ENCODE measurements at places on chromosomes 12 and 14.

DNA sequence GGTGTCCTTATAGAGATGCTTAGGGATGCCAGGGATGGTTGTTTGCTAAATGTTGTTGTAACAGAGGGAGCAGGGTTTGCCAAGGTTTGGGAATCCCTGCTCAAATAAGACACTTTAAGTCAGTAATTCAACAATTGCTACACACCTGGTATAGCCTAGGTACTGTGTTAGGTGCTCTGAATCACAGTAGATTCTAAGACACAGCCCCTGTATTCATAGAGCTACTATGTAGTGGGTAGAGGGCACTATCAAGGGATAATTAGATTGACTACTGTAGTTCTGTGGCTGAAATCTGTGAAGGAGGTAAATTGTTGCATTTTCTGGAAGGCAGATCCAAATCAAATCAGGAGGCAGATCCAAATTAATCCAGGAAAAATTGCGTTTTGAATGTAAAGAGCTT lies 149.2 kb downstream of the C12orf75 start:
- DNase-seq: no peak

GRCh38 chr14:34126586-34126985 lies 175.7 kb upstream of the EGLN3 start:
- no peak for DNase-seq

DNA sequence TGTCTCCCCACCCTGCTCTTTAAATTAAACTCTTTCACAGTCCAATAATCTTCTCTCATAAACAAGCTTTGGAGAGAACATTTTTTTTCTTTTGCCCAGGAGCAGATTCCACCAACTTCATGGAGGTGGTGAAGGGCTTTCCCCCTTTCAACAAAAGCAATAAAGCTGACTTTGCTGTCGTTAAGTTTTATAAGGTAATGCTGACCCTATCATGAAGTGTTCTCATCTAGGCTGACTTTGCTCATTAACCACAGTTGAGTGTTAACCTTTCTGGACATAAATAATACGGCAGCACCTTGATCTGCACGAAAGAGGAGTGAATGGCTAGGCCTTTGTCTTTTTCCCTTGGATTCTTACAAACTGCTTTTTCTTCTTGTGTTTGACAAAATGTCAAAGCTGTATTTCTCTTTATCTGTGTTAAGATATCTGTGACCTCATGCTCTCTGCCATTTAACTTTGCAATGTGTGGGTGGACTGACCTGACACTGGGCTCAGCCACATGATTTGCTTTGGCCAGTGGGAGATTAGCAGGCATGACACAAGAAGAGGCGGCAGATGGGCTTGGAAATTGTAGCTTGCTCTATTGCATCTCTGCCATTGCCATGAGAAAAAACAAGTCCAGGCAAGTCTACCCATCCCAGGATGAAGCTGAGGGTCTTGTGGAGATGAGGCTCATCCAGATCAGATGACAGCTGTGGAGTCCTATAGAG lies 470.9 kb upstream of the CCDC196 start:
- no peak for DNase-seq

DNA sequence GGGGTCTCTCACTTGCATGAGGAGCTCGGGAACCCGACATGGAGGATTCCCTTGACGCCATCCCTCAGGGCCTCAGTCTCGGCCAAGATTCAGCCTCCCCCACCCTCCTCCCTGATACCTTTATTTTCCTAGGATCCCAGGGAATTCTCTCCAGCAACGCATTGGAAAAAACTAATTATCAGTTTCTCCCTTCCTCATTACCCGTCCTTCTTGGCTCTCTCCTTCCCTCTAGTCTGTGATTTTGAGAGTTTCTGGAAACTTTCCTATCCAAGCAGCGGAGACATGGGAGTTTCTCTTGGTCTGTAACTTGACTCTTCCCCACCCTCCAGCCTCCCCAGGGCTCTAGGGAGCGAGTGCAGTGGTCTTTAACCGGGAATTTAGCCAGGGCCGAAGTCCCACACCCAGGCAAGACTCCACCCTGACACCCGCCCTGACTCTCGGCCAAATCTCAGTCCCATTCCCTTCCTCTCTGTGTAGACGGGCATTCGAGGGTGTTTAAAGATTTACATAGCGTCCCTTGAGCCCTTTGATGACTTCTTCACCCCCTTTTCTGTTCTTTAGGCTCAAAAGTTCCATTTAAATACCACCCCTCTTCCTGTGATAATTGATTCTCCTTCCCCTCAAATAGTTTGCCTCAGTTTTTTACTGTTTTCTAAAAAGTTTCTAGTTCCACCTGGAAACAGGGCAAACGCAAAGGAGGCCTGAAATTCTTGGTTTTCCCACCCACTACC lies 6.7 kb downstream of the HOXC5 start:
- no peak for DNase-seq

DNA sequence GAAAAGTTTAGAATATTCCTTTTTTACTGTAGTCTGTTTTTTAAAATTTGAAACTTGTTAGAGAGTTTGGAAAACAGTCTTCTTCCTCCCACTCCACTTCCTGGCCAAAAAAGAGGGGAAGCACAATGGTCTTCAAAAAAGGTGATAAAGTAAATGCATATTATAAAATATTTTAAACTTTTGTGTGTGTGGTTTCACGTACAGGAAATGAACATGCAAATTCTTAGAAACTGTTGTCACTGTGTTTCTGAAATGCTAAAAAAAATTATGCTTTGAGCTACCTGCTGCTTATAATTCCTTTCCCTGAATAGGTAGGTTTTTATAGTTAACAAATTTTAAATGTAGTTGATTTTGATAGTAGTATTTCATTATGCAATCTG lies 2.9 kb downstream of the FGFR1OP2 start:
- DNase-seq: no peak

DNA sequence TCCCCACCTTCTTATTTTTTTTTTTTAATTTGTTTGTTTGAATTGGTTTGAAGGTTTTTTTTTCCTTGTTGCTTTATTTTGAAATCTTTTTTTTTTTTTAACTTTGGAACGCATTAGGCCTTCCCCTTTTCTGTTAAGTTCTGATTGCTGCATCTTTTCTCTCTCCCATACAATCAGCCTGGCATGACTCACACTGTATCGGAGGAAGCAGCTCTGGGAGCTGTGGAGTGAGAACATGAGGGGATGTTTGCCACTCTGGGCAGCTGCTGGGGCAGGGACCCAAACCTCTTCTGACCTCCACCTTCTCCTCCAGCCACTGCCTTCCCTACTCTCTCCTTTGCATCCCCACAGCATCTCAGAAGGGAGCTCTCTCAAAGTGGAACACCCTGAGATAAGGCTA lies 160.3 kb upstream of the FKBP4 start:
- no peak for DNase-seq

DNA sequence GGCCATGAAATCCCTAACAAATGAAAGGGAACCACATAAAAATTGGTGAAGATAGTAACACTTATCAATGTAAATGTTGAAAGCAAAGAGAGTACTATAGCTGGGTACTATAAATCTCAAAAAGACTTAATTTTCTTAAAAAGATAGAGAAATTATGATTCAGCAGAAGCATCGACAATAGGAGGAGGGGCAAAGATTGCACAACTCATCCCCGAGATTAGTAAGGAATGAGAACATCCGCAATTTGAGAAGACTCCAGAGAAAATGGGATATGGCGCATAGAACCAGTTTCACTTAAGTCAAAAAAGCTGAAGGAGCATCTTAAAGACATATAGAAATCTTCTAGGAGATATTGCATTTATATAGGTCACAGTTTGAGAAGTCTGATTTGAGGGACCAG lies 220.2 kb upstream of the SLC16A7 start:
- no peak for DNase-seq

GRCh38 chr12:109347589-109347988 lies at the start of gene MYO1H:
TSS of gene MYO1H (plus strand) at chr12:109347900. CDS start at chr12:109347961, 61 bp downstream.
- DNase-seq: no peak

DNA sequence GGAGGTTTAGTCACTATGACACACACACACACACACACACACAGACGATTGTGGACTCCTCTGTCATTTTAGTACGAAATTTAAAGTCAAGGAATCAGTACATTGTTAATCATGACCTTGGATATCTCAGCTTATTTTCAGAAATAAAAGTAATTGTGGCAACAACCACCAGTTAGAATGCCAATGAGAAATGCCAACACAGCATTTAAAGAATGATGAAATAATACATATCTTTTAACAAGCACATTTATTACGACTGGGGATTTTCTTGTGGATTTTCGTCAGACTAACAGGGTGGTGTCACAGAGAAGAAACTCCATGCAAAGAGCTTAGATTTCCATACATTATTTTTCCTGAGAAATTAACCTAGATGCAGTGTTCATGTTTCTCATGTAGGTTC lies 1289.4 kb downstream of the AACS start:
- no peak for DNase-seq

DNA sequence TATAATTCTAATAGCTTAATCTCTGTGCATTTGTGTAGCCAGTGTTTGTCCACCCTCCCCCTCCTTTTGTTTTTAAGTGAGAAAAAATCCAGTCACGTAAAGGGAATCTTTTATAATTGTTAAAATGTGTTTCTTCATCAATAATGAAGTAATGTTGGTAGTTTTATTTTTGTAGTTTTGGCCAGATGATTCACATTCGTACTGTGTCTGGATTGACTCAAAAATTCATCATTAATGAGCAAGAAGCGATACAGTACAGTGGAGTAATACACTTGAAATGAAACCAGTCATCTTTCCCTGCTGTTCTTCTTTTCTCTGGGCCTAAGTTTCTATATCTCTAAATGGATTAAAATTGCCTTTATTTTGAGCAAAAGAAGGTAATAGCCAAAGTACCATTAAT lies 86.5 kb downstream of the SRGAP1 start:
- no peak for DNase-seq

DNA sequence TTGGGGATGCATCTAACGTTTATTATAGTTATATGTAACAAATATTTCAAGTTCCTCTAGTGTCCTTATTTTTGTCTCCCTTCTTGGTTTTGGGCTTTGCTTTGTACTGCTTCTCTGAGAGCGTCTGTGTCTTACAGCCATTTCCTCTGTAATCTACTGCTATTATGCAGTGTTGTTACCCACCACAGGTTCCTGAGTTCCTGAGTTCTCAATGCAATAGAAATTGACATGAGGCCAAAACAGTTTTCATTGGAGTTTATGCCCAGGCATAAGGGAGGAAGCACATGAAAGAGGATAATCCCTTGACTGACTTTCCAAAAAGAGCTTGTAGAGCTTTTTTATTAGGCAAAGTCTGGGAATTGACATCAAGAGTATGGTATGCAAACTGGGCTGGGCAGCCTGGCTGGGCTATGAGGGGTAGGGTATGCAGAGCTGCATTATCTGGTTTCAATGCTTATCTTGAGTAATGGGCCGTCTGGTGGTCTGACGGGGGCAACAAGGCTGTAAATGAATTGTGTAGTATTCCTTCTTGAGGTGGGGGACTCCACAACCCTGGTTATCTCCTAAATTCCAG lies 722.5 kb upstream of the ATXN7L3B start:
- no peak for DNase-seq

DNA sequence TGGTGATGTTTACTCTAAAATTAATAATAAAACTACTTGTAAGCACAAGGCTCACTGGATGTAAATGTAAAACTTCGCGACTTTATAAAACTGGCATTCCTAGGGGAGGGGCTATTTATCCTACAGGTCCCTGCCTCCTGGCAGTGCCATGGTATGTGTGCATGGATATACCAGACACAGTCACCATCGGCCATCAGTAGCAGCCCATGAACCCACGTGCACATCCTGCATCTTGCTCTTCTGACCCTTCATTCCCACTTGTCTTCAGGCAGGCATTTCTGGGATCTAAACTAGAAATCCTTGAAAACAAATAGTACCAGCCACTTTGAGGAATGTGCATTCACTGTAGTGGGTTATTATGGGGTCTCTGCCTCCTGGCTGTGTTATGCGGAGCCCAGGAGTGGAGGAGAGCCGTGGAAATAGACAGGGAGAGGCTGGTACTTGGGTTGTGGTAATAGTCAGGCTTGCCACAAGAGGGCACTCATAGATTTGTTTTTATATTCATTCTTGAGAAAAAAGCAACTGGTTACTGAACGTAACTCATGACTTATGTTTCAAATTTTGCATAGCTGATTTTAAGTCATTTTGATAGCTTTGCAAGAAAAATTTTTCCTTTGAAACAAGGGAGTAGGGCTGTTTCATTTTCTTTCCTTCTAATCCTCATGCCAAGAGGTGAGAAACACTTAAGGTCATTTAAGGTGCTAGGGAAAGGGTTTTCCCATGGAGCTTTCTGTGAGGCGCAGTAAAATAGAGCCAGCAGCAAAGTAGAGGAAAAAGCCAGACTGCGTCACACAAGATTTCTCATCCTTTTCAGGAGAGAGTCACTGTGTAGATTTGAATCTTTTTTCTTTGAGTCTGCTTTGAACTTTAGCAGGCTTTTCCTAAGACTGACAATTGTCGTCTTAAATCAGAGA lies 17.4 kb upstream of the GALNT16 start:
- no peak for DNase-seq

DNA sequence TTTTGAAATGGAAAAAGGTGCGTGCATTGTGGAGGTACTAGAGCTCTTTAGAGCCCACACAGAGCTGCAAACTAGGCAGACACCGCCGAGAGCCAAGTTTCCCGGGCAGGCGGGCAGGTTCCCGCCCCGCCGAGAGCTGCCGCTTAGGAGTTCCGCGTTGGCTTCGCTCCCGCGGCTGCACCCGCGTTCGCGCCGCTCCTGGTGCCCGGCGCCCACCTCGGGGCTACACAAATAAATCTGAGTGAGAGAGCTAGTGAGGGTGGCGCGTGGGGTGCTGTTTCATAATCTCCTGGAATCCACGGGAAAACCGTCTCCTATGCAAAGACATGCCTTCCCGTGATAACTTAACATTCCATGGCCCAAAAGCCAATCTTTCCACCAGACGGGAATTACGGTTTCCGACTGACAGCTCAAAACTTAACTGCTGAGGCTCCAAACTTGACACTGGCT lies 645 bp downstream of the KITLG start:
- DNase-seq: no peak

DNA sequence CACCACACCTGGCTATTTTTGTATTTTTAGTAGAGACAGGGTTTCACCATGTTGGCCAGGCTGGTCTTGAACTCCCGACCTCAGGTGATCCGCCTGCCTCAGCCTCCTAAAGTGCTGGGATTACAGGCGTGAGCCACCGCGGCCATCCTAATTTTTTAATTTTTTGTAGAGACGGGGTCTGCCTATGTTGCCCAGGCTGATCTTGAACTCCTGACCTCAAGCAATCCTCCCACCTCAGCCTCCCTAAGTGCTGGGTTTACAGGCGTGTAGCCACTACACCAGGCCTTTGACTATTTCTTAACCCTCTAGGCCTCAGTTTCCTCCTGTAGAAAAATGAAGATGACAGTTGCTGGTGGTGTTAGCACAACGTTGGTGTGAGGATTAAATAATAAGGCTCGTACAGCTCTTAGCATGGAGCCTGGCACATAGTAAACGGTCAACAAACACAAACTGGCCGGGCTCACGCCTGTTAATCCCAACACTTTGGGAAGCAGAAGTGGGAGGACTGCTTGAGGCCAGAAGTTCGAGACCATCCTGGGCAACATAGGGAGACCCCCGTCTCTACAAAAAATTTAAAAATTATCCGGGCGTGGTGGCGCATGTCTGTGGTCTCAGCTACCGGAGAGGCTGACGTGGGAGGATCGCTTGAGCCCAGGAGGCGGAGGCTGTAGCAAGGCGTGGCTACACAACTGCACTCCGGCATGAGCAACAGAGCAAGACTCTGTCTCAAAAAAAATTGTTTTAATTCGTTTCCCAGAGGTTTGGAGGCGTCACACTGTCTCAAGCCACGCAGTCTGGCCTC lies 979 bp downstream of the DDX54 start:
- DNase-seq: no peak
